CD4-positive, alpha-beta memory T cell (primary cell): ENCODE measurements at places on chromosomes 6 and 20.

DNA sequence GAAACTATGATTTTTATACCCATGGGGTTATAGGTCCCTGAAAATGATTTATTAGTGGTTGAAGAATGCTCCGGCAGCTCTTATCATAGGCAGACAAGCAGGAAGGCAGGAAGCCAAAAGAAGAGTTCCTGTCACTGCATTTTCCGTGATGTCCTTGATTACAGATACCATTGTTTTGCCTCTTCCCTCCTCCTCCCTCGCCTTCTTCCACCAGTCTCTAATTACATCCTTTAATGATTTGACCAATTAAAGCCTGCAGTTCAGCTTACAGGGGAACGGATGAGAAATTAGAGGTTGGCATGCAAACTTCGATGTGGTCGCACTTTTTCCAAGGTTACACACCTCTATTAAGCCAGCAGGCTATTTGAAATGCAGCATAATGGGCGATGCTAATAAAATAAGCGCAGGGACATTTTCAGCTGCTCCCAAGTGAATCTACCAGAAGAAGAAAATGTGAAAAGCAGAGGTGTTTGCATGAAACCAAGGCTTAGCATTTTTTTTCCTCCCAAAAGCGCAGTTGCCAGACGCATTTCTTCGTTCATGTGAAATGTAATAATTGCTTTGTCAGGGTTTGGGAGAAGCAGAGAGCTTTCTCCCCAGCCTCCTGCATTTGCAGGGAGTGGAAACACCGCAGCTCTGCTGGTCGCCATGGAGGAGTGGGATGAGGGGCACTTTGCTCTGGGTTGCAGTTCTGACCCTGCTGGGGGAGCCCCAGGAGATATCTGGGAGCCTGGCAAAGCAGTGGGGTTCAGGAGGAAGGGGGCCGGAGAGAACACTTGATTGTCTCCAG, 6.0 kb downstream of the NOX3 start:
- no peak for DNase-seq

- DNase-seq = no peak
Observed at GRCh38 chr20:15674253-15675060, 898.8 kb downstream of the KIF16B start.

DNA sequence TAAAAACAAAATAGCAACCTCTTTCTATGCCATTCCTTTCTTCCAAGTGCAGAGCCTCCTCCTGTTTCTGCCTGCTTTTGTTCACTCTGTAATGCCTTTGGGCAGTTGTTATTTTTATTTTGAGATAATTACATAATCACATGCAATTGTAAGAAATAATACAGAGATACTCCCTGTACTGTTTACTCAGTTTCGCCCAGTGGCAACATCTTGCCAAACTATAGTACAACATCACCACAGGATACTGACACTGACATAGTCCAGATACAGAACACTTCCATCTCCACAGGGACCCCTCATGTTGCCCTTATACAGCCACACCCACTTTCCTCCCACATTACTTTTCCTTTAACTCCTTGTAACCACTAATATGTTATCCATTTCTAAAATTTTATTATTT, 59.7 kb downstream of the BANF2 start:
- no peak for DNase-seq

- no peak for DNase-seq
Observed at GRCh38 chr6:108368431-108369030, 73.7 kb downstream of the AFG1L start.

- no peak for DNase-seq
Observed at GRCh38 chr6:160117137-160117536, 4.5 kb upstream of the SLC22A1 start.

DNA sequence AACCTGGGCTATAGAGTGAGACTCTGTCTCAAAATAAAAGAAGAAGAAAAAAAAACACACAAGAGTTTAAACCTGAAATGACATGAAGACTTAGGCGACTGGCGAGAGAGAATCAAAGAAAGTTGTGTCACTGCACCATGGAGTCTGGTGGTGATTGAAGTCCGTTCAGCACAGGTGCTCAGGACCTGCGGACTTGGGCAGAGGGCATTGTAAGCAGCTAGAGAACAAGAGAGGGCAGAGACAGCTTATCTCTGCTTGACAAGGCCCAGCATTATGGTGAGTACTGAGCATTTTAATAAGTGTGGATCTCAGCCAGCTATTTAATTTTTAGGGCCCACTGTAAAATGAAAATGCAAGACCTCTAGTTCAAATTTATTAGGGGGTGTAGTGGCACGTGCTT, 31.5 kb downstream of the BANF2 start:
- DNase-seq = no peak

DNA sequence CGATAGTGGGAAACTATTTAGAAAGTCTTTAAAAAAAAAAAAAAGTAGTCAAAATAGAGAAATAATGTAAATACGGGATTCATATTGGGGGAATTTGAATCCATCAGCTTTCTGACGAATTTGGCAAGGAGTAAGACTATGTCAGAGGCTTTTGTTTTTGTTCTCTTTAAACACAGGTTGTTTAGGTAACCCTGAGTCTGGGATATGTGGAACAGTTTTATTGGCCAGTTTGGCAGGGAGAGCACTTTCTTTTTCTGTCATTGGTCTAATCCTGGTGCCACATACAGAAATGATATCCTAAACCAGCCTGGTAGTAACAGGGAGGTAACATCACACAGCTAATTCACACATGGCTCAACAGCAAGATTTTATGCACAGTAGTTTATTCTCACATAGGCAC, 27.7 kb downstream of the HAO1 start:
- no peak for DNase-seq

GRCh38 chr6:157912326-157912725, 69.3 kb upstream of the SYNJ2 start:
- DNase-seq = no peak

- DNase-seq = no peak
Observed at GRCh38 chr20:50193836-50194421, 3.3 kb downstream of the CEBPB start.

DNA sequence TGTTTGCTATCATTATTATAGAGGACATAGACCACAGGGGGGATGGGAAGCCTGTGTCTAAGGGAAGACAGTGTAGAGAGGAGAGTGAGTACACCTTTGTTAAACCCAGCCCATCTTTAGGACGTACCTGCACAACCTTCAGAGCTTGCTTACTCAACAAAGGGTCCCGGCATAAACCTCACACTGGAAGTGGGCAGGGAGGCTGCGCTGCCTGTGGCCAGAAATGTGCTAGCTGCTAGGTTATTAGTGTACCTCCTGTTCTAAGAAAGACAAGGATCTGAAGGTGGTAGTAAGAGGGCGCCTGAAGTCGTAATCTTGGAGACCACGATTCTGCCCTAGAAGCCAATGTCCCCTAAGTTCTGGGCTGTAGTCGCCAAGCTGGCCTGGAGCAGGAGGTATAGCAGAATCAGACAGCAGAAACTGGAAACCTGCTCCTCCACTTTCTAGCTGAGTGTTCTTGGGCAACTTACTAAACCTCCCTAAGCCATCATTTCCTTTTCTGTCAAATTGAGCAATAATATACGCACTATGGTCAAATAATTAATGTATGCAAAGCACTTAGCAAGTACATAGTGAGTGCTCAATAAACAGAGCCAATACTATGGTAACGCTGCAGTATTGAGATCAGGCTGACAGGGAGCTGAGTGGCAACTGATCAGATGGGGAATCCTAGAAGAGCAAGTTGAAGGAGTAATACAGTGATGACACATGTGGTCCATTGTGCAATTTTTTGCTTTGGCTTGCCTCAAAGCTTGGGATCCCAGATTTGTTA, 16.8 kb upstream of the AKIRIN2 start:
- no peak for DNase-seq

DNA sequence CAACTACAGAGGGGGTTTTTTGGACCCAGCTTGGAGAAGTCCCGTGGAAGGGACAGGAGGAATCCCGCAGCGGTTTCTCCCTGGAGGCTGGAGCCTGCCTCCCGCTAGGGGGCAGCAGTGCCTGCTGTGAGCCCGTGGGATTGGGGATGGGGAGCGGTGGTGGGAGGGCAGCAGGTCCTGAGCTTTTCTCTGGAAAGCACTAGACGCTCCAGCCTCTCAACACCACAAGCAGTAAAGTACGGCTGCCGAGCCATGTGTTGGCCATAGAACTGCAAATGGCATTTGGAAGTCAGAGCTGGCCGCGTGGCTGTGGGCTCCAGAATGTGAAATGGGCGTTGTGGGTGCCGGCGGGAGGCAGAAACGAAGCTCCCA, 47.8 kb downstream of the GMPR start:
- DNase-seq = no peak

DNA sequence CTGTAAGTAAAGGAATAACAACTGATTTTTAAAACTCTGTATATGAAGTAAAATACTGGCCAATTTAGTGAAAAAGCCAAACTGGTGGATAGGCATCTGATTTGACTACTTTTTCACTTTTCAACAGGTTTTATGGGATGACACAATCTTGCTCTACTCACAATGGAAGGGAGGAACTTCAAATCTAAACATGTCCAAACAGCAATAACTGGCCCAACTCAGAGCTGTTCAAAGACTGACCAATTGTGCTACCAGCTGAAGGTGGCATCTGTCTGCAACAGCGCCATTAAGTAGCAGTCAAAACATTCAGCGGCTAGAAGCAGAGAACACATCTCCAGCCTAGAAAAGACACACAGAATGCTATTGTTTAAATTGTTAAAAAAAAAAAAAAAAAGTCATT, 44.6 kb downstream of the SESN1 start:
- DNase-seq = no peak

DNA sequence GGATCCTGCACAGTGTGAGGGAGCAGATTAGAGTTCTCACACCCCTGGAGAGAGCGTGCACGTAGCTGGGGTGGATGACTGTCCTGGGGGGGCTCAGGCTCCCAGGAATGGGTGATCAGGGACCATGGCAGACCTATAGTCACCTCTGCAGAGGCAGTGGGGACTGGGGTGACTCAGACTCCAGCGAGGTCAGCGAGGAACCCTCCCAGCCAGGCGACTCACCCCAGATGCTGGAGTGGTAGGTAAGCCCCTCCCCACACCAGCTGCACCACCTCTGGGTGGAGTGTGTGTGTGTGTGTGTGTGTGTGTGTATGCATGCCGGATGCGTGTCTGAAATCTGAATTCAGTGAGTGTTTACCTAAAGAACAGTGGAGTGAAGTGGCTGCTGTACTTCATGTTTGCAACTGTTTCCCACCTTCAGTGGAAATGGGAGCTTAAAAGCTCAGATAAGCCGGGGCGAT, 17.4 kb upstream of the GTSF1L start:
- no peak for DNase-seq

DNA sequence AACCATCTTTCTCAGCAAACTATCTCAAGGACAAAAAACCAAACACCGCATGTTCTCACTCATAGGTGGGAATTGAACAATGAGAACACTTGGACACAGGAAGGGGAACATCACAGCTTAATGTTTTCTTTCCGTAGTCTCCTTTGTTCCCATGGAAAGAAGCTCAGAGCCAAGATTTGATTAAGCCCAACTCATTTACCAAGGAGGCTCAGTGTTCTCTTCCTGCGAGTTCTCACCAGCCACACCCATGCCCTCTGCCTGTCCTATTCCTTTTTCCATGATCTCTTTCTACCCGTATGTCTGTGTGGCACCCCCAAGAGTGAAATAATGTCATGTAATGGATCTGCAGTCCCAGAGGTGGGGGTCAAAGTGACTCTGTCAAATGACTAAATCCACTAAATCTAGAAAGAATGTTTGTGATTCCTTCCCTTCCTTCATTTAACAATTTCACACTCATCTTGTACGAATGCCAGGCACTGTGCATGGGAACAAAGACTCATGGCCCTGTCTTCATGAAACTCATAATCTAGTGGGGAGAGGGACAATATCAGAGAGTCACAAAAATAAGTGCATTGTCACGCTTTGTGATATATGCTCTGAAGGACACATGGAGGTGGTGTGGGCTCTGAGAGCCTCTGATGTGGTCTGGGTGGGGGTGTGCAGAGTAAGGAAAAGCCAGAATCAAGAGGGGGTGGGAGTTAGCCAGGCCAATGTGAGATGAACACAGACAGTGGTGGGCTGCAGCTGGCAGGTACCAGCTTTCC, 292.1 kb downstream of the CDC5L start:
- DNase-seq = no peak

DNA sequence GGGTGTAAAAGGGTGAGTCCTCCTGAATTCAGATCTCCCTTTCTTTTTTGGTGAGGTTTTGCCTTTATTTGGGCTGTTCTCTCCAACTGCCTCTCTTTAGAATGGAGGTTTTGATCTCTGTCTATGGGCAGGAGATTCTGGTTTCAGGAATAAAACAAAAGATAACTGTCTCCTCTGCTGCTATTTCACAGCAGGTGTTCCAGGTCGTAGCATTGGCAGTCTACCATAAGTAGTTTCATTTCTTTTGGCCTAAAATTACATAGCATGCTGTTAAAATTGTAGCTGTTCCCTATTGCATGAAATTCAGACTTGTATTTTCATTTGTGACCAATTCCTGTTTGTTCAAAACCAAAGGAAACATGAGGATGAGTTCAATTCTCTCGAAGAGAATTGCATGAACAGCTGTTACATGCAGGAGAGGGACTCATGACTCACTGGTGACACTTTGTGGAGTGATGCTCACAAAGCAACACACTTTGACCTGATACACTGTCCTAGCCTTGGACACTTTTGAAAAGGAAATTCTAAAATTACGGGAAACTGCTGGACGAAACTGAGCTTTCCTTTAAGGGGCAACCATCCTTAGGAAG, 76.8 kb upstream of the SIRPG start:
- DNase-seq = no peak

DNA sequence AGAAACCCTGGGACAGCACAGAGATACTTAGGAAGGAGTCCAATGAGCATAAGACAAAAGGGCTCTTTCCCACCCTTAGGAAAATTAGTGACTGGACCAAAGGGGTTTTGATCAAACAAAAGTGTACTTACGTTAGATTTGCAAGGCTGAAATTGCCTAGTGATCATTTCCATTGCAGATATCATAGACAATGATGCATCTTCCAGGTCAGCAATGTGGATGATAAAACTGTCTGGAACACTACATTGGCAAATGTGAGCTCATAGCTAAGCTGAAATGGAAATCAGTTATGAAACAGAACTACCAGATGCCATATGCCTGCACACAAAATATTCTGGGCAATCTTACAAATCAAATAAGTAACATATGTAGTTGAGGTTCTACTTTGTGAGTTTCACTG, 34.0 kb downstream of the LY86 start:
- DNase-seq = no peak

DNA sequence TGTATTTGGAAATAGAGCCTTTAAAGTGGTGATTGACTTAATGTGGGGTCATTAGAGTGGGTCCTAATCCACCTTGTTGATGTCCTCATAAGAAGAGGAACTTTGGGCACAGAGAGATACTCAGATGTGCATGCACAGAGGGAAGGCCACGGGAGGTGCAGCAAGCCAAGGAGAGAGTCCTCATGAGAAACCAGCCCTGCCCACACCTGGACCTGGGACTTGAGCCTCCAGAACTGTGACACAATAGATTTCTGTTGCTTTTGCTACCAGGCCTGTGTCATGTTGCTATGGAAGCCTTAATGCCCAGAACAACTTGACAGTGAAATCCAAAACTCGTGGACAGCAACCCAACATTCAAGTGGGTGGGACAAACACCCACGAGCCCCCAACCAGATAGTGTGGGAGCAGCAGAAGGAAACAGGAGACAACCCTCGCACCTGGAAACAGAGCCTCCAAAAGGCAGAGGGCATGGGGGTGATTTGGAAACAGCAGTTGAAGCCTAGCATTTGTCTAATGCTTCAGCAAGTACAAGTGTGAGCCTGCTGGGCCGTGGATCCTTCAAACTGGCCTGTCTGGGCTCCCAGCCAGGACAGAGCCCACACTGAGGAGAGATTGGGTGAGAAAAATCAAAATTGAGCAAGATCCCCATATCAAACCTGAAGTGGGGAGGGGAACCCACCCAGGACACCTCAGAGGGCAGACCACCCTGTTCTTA, 201.0 kb upstream of the CST7 start:
- DNase-seq = no peak
